ENCODE measurements at places on chromosomes 7 and 10. TPM values are rescaled to one million over a fixed set of nuclear protein-coding genes. Genes with fewer than 3 reads are reported as not detected.

NPC1L1 gene
- total RNA-seq = not detected

ACSM6 gene
- total RNA-seq = not detected

PIP gene
- not detected for total RNA-seq

CYP3A4 gene
- total RNA-seq = not detected

FOXI2 gene
- not detected for total RNA-seq

SPDYE8 gene
- not detected for total RNA-seq

CPA1 gene
- not detected for total RNA-seq

ZNF736 gene
- total RNA-seq = 3.2 TPM

CALCR gene
- total RNA-seq = not detected

STEAP2 gene
- 5.1 TPM for total RNA-seq

PIK3CG gene
- total RNA-seq = not detected

CALML3 gene
- total RNA-seq = 58.4 TPM

GCK gene
- 0.34 TPM for total RNA-seq

KNDC1 gene
- not detected for total RNA-seq

NRF1 gene
- total RNA-seq = 5.2 TPM

PLXNA4 gene
- total RNA-seq = under 0.01 TPM

ACHE gene
- total RNA-seq = 0.31 TPM

ZNF680 gene
- 4.5 TPM for total RNA-seq

PTPRN2 gene
- total RNA-seq = 0.04 TPM

CYP26C1 gene
- total RNA-seq = not detected

AFAP1L2 gene
- 40.2 TPM for total RNA-seq

CPXM2 gene
- under 0.01 TPM for total RNA-seq

OPN1SW gene
- not detected for total RNA-seq

TLX1 gene
- not detected for total RNA-seq

NXPH1 gene
- total RNA-seq = not detected

HTRA1 gene
- total RNA-seq = 420 TPM

GPR141 gene
- not detected for total RNA-seq

EPO gene
- total RNA-seq = not detected

IFIT1 gene
- total RNA-seq = 0.19 TPM

TMUB1 gene
- total RNA-seq = 61.8 TPM

EMX2 gene
- 1.2 TPM for total RNA-seq
